ENCODE measurements at places on chromosomes 11 and 22.

GRCh38 chr11:113894421-113894996 lies 10.1 kb upstream of the HTR3B start:
- DNase-seq = no peak

DNA sequence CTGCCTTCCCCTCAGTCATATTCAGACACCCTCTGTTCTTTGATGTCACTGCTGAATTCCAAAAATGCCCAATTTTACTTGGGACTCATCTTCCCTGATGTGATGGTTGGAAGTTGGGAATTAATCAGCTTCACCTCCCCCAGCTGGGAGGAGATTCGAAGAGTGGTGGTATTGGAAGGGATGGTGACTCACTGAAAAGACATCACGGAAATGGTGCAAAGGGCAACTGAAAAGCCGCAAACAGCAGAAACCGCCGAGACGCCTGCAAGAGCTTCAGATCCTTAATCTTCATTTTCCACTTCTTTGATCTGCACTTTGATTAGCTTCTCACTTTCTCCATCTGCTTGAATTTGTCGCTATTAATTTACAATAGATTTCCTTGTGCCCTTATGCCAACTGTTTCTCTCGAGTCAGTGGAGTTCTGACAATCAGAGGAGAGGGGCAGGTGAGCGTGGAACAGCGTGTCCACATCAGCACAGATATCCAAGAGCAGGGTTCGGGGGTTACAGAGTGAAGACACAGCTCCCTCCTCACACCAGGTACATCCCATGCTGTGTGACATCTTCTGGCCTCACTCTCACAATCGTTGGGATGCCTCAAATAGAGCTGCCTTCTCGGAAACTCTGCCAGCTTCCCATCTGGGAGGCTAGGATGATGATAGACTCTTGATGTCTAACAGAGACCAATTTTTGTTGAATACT lies 325.4 kb downstream of the BRD1 start:
- no peak for DNase-seq

DNA sequence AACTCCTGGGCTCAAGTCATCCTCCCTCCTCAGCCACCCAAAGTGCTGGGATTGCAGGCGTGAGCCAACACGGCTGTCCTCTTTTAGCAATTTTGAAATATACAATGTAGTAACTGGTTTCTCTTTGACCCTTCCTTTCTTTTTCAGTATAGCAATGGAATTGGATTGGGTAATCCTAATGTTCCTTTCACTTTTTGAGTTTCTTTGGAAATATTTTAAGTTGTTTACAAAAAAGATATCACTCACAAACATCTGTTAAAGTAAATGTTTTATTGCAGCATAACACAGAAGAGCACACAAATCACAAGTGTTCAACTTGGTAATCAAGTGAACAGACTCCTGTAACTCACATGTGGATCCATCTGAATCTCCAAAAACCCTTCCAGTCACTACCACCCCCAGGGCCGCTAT lies 44.6 kb upstream of the EP300 start:
- no peak for DNase-seq

DNA sequence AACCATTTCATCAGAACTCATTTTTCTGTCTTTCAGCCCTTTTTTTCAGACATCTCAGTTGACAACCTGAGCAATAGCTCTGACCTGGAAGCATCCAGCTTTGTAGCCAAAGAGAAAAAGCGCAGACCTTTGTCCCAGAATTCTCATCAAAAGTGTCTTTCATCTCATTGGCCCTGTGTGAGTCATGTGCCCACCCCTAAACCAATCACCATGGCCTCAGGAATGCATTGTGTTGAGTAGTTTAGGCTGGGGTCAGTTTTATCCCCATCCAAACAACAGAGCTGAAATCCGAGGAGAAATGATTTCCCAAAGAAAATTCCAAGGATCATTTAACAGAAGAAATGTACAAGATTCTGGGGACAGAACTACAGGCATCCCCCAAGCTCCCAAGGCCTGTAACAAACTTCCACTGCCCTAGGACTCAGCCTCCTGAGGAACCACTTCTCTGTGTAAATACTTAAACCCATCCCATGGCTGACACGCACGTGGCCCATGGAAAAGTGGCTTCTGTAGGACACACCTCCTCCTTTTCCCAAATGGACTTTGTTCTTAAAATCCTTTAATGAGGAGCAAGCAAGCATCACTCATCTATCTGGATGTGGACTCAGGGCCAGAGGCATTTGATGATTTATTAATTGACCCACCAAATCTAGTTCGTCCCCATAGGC lies 429.0 kb downstream of the SOX6 start:
- DNase-seq = no peak

- no peak for DNase-seq
These were observed 53.3 kb downstream of the FAR1 start for GRCh38 chr11:13721760-13722159.

DNA sequence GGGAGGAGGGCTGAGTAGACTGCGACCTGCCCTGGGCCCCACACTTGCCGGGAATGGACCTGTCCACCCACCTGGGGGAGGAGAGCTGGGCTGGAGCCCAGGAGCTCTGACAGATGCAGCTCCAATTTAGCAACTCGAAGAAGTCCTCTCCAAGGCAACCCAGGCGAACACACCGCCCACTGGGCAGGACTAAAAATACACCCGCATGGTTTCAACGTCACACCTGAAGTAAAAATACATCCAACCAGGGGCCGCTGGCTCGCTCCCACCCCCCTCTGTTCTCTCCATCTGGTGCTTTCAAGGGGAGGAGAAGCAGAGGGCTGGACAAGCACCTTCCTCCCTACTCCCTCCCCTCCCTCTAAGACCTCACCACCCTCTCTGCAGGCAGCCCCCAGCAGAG lies 119.9 kb downstream of the FEZ1 start:
- no peak for DNase-seq

- no peak for DNase-seq
These were observed 64.2 kb downstream of the FZD4 start for GRCh38 chr11:86891036-86891435.

GRCh38 chr11:35485656-35486322 lies 39.6 kb downstream of the PAMR1 start:
- peak; percentile 26 for DNase-seq

- no peak for DNase-seq
These were observed 9.3 kb downstream of the CCND1 start for GRCh38 chr11:69650081-69650831.

- no peak for DNase-seq
These were observed 4.5 kb downstream of the FAM83F start for GRCh38 chr22:39999144-39999757.

DNA sequence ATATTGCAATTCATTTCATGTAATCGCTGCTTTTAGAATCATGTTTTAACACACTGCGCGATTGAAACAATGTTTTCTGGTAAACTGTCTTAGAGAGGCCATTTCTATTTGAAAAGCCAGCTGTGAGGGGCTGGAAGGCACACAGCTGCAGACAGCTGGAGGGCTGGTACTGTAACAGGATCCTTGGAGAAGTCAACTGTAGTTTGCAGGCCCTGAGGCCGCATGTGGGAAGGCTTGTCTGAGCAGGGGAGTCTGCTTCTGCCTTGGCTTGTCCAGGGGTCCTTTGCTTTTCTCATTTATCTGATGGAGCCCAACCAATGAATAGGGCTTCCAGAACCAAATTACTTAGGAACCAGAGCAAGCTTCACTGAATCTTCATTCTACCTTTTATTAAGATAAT lies 313.5 kb downstream of the BLID start:
- DNase-seq = no peak

DNA sequence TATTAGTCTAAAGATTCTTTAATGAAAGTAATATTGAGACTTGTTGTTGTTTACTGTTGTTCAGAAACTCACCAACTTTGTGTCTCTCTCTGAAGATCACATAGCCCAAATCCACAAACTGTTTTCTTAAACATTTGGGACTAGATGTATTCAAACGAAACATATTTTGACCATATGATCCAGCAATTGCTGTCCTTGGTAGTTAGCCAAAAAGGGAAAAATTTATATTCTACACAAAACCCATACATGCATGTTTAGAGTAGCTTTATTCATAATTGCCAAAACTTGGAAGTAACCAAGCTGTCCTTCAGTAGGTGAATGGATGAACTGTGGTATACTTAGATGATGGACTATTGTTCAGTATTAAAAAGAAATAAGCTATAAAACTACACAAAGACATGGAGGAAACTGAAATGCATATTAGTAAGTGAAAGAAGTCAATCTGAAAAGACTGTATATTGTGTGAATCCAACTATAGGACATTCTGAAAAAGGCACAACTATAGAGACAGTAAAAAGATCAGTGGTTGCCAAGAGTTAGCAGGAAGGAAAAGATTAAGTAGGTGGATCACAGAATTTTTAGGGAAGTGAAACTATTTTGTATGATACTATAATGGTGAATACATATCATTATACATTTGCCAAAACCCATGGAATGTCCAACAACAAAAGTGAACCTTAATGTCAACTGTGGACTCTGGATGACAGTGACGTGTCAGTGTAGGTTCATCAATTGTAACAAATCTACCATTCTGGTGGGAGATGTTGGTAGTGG lies 442.9 kb downstream of the INSC start:
- no peak for DNase-seq

GRCh38 chr11:14075118-14076078 lies 112.9 kb downstream of the SPON1 start:
- peak; percentile 28 for DNase-seq

DNA sequence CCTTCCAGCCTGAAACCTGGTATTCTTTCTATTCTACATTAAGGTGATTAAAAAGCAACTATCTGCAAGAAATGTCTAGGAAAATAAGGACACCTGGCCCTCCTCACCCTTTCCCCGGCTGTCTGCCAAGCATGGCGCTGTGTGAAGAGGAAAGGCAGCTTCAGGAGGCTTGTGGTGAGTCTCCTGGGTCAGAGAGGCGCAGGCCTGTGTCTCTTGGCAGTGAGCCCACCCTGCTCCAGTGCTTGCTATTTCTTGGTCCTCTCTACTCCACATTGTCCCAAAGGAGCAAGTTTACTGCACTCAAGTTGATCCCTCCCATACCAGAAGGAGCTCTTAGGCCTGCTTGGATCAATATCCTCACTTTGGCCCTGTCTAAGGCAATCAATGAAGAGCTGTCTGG lies 520.7 kb upstream of the B3GAT1 start:
- no peak for DNase-seq

DNA sequence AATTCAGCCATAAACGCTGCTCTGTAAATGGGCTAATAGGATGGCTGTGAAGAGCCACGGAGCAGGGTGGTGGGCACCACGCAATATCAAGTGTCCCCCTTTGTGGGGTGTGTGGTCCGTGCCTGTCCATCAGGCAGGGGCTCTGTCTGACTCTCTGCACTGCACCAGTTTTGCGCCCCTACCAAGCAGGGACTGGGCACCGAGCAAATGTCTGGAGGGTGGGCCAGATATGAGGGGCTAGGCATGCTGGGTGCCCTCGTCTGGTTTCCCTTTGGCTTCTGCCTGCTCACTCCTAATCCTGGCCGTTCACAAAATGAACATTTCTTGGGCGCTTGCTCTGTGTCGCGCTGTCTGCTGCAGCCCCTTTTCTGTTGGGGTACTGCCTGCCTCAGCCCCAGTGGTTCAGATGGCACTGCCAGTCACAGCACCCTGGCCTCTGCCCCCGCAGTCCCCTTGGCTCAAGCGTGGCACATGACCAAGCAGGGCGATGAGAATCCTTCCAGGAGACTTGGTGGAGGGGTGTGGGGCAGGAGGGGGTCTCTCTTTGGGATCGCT lies 37.1 kb upstream of the CELSR1 start:
- DNase-seq = no peak

GRCh38 chr11:8341996-8342395 lies 78.3 kb upstream of the LMO1 start:
- no peak for DNase-seq

DNA sequence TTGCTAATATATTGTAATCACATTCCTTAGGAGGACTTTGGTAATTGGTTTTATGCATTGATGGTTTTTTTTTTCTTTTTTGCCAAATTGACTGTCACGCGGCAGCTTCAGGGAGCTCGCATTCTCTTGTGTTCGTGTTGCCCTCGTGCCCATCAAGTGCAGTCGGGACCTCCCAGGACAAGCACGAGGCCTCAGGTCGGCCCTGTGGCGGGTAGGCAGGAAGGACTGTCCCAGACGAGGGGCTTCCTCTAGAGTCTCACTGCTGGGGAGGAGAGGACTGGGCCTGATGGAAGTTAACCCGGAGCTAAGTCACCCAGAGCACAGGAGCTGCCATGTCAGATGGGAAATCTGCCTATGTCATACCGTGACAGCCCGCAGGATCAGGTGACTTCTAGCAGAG lies 37.0 kb downstream of the CTTN start:
- no peak for DNase-seq

DNA sequence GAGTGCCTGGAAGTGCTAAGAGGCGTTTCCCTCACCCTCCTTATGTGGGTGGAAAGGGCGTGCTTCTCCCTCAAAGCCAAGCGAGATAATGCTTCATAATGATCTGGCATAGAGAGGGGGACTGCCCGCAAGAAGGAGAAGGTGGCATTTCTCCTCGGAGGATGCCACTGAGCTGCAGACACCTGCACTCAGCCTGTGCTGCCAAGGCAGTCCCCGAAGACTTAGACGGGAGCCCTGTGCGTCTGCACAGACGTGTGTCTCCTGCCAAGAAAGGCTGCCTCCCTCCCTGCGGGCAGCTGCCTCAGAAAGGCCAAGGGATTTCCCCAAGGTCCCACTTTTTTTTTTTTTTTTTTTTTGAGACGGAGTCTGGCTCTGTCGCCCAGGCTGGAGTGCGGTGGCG lies 48.1 kb upstream of the SPATA19 start:
- no peak for DNase-seq

DNA sequence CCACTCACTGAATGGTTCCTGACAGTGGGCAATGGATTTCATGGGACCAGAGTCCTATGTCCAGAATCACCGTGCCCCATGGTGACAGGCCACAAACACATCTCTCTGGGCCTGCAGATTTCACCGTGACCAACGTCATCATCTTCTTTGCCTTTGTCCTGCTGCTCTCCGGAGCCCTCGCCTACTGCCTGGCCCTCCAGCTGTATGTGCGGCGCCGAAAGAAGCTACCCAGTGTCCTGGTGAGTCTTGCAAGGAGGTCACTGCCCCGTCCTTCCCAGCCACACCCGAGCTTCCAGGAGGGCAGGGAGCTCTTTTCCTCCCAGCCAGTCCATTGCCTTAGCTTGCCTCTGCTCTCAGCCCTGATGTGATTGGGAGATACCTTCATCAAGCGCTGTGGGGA lies 9.3 kb downstream of the IL10RA start:
- DNase-seq = no peak

GRCh38 chr11:111297696-111298095 lies 650 bp upstream of the POU2AF3 start:
- no peak for DNase-seq

DNA sequence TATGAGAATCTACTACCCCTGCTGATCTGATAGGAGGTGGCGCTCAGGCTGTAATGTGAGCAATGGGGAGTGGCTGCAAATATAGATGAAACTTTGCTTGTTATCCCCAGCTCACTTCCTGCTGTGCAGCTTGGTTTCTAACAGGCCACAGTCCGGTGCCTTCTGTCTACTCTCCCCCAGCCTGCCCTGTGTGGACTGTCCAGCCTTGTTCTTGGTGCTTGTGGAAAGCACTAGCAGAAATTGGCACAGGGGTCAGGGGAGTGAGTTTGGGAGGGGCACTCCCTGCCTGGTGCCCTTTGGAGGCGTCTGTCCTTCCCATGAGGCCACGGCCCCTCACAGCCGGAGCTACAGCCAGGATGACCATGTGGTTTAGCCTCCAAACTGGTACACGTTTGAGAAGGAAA lies 14.3 kb downstream of the MOV10L1 start:
- DNase-seq = no peak

- no peak for DNase-seq
These were observed 8.6 kb downstream of the DNHD1 start for GRCh38 chr11:6505577-6506240.
